ENCODE measurements at places on chromosomes 12 and 14. TPM values are rescaled to one million over a fixed set of nuclear protein-coding genes. Genes with fewer than 3 reads are reported as not detected.
A peak's percentile ranks its signal among the peaks of the same experiment; 100 is the strongest.

GRCh38 chr14:35299708-35300107 lies 7.5 kb downstream of the PSMA6 start:
- peaks cover 23% of the 10 kb centered on the region for H3K36me3 ChIP-seq
- peak overlapping the region; percentile 98 for H3K27ac ChIP-seq
- no peaks in the 10 kb centered on the region for H3K27me3 ChIP-seq
- peaks cover 86% of the 10 kb centered on the region for H3K4me1 ChIP-seq
- DNase-seq, result no peak

- H3K36me3 ChIP-seq, result no peaks in the 10 kb centered on the region
- DNase-seq, result no peak
- H3K27ac ChIP-seq, result no peak overlapping the region
Observed at GRCh38 chr12:123763093-123763492, 992 bp downstream of the DNAH10 start.

- no peak overlapping the region for H3K27ac ChIP-seq
- no peak overlapping the region for H3K4me3 ChIP-seq
- no peak for DNase-seq
- H3K36me3 ChIP-seq, result peaks cover 22% of the 10 kb centered on the region
- peaks cover 8% of the 10 kb centered on the region for H3K4me1 ChIP-seq
Observed at GRCh38 chr14:39050389-39050788, 52.6 kb downstream of the SEC23A start.

DNA sequence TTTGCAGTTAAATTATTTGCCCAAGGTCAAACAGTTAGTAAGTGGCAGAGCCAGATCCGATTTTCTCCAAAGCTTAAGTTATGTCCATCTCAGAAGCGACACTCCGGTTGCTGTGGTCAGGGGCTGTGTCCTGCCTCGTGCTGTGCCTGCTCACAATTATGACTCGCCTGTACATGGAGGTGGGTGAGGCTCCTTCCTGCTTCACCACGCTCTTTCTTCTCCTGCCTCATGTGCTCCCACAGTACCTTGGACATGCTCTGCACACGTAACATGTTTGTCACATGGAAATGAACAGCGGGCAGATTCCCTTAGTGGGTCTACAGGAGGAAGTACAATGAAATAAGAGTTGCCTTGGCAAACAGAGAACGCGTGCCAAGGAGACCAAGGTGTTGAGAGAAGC lies 62.2 kb upstream of the CCND2 start:
- no peak overlapping the region for H3K27ac ChIP-seq
- H3K4me1 ChIP-seq, result peaks cover 25% of the 10 kb centered on the region
- no peaks in the 10 kb centered on the region for H3K36me3 ChIP-seq
- no peaks in the 10 kb centered on the region for H3K27me3 ChIP-seq
- DNase-seq, result no peak

DNA sequence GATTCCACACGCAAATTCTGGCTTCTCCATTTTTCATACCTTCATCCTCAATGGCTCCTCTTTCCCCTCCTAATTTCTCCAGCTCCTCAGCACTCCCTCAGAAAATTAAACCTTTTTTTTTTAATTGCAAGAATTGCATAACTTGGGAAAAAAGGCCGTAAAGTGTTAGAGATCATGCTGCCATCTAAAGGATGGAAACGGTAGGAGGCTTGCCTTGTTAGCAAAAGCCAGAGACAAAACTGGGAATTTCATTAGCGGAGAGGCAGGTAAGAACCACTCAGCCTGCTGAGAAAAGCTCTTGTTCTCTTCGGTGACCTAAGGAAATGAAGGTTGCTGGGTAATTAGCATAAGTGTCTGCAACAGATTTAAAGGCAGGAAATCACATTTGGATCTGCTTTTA lies 204.3 kb downstream of the AEBP2 start:
- no peaks in the 10 kb centered on the region for H3K27me3 ChIP-seq
- H3K27ac ChIP-seq, result no peak overlapping the region

DNA sequence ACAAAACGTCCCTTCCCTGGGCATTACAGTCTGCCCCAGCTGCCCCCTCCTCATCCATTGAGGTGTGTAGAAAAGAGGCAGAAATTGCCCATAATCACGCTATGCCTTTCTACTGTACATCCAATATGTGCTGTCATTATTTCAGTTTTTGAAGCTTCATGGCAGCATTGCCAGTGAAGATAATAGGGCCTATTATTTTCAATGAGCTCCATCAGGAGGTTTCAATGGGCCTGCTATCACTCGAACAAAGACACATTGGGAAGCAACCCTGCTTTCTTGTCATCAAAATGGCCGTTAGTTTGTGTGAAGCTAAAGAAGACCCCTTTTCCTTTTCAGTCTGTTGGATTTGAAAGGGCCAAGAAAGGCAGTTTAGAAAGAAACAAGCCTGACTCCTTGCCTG lies 653.8 kb downstream of the NOVA1 start:
- no peak for DNase-seq
- no peaks in the 10 kb centered on the region for H3K36me3 ChIP-seq
- H3K27ac ChIP-seq, result no peak overlapping the region
- no peak overlapping the region for H3K4me3 ChIP-seq
- H3K27me3 ChIP-seq, result no peaks in the 10 kb centered on the region
- no peaks in the 10 kb centered on the region for H3K4me1 ChIP-seq

DNA sequence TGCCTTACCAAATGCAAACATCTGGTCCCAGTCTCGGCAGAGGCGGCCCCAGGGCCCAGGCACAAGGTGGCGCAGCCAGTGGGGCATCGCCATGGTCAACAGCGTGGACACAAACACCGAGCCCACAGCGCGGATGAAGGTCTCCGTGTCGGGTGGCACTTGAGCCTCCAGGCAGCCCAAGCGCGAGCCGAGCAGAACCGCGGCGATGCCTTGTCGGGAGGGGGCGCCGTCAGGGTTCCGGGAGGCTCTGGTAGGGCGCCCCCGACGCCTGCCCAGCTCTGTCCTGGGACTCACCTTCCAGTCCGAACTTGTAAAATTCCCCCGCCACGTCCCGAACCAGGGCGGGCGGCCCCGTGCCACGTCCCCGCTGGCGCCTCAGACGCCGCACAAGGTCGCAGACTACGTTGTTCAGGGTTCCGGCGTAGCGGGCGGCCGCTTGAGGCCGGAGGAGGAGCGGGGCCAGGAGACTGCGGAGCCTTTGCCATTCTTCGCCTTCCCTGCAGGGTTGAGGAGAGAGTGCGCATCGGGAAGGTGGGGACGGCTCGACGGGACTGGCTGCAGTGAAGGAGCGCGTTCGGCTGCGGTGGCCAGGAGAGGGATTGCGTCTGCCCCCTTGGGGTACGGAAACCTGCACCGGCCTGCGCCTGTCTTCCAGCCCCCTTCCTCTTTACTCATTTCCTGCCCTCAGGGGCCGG lies 1.7 kb downstream of the CYP27B1 start:
- peak; percentile 79 for DNase-seq
- H3K27ac ChIP-seq, result peak overlapping the region; percentile 25
- no peaks in the 10 kb centered on the region for H3K36me3 ChIP-seq
- H3K27me3 ChIP-seq, result no peaks in the 10 kb centered on the region

- no peak overlapping the region for H3K4me3 ChIP-seq
- no peak for DNase-seq
- no peaks in the 10 kb centered on the region for H3K27me3 ChIP-seq
- no peak overlapping the region for H3K27ac ChIP-seq
- no peaks in the 10 kb centered on the region for H3K36me3 ChIP-seq
Observed at GRCh38 chr14:58866391-58866790, 228.6 kb downstream of the DACT1 start.

GRCh38 chr12:4539167-4539870 lies 629 bp downstream of the RAD51AP1 start:
- peak overlapping the region; percentile 99 for H3K4me3 ChIP-seq
- no peak for DNase-seq
- peak overlapping the region; percentile 100 for H3K27ac ChIP-seq
- H3K36me3 ChIP-seq, result peaks cover 3% of the 10 kb centered on the region
- H3K4me1 ChIP-seq, result peaks cover 33% of the 10 kb centered on the region

DNA sequence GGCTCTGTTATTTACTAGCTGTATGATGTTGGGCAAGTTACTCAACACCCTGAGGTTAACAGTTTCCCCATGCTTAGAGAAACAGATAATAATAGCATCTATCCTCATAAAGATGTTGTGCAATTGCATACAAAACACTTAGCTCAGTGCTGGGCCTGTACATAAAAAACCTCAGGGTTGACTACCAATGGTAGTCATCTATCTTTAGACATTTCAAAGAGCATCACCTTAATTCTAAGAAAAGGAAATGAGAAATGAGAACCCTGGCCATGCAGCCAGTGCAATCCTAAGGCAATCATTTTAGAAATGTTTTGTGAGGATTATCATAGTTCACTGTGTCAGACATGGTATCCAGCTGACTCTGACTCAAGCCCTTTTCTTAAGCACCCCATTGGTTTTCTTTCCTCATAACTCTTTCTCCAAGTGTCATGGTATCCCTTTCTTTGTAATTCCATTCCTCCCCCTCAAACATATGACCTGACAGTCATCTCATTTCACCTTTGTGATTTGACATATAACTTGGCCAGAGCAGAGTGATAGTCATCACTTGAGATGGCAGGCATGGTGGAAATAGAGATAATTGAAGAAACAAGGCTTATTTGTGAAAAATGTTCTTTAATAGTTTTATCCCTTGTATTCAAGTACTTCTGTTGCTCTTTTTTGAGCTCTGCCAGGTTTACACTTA lies 29.5 kb upstream of the OSBPL8 start:
- peak; percentile 4 for DNase-seq
- H3K36me3 ChIP-seq, result no peaks in the 10 kb centered on the region
- H3K27me3 ChIP-seq, result peaks cover 7% of the 10 kb centered on the region
- peak overlapping the region; percentile 14 for H3K27ac ChIP-seq
- no peaks in the 10 kb centered on the region for H3K4me1 ChIP-seq

Gene KRT75
- not detected for total RNA-seq

Gene RAD51AP1
- total RNA-seq, result 48.9 TPM

Measured in activated T-cell treated with anti-CD3 and anti-CD28 coated beads, Interleukin-2, amount 50 U/mL, for 72 hours (primary cell).